Psoas muscle (tissue), 8 donors: ENCODE measurements at places on chromosomes 11 and 22. TPM values are rescaled to one million over a fixed set of nuclear protein-coding genes. Genes with fewer than 3 reads are reported as not detected.

DNA sequence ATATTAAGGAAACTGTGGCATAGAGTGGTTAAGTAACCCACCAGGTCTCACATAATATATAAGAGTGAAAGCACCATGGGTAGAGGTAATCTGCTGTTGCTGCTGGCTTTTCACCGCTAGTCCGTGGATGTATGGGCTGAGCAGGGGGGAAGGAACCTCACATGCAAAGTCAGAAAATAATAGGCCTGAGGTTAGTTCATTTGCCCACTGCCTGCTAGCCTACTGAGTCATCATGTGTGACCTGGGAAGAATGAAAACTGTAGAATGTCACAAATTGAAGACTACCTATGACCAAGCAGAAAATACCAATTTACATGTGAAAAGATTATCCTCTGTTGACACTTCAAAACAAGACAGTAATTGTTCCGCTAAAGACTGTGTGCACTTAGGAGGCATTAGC, 560.1 kb upstream of the FAT3 start:
- H3K27ac ChIP-seq, result no peak overlapping the region
- H3K36me3 ChIP-seq, result no peaks in the 10 kb centered on the region
- no peaks in the 10 kb centered on the region for H3K4me1 ChIP-seq
- DNase-seq, result no peak
- no peaks in the 10 kb centered on the region for H3K27me3 ChIP-seq

- DNase-seq, result no peak
- H3K4me3 ChIP-seq, result peak overlapping the region; percentile 86
- H3K27ac ChIP-seq, result peak overlapping the region; percentile 100
- H3K27me3 ChIP-seq, result no peaks in the 10 kb centered on the region
These were observed 5.5 kb upstream of the NEAT1 start for GRCh38 chr11:65416841-65417701.

- peaks cover 52% of the 10 kb centered on the region for H3K4me1 ChIP-seq
- no peak for DNase-seq
- peak overlapping the region; percentile 3 for H3K27ac ChIP-seq
These were observed 11.8 kb downstream of the MAPK1 start for GRCh38 chr22:21855676-21856075.

DNA sequence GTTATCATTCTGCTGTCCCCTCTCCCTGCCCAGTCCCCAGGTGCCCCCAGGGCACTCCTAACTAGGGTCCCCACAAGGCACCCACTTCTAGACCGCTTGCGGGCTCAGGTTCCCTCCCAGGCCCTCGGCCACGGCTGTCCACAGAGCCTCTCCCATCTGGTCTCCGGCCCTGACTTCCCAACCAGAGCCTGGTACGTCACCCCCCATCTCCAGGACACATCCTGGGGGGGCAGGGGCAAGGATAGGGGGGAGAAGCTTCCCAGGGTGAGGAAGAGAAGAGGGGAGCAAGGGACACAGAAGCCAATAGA, 457 bp downstream of the SSTR3 start:
- H3K27ac ChIP-seq, result no peak overlapping the region
- no peaks in the 10 kb centered on the region for H3K27me3 ChIP-seq
- no peaks in the 10 kb centered on the region for H3K36me3 ChIP-seq
- H3K4me3 ChIP-seq, result no peak overlapping the region
- DNase-seq, result no peak

Gene MRGPRX4
- total RNA-seq, result not detected

Gene PRR33
- 8.9 TPM for total RNA-seq

Gene GNG3
- total RNA-seq, result not detected

Gene MICAL3
- 15.5 TPM for total RNA-seq

DNA sequence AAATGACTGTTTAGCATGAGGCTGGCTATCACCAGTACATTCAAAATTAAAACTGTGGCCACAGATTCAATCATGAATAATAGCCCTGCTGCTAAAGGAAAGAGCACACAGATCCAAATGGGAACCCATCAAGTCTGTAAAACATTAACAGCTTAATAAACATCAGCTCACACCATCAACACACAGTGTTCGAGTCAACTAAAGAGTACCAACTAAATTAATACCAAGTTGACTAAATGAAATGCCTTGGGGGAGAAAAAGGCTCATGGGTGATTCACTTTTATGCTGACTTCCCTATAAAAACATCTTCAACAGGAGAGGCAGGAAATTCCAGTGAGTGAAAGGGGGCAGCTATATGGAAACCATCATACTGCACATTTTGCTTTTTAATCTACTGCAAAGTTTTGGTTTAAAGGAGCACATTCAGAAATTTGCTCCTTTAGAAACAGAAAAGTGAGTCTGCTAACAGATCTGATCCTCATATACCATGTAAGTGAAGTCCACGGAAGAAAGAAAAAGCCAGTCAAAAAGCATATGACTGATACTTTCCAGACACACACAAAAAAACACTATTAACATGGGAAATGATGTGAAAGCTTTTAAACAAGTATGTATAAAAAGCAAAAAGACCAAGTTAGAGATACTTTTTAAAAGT, 16.3 kb downstream of the LGR4 start:
- H3K4me1 ChIP-seq, result peaks cover 8% of the 10 kb centered on the region
- no peak overlapping the region for H3K27ac ChIP-seq
- DNase-seq, result no peak
- no peaks in the 10 kb centered on the region for H3K36me3 ChIP-seq
- no peak overlapping the region for H3K4me3 ChIP-seq
- no peaks in the 10 kb centered on the region for H3K27me3 ChIP-seq
